ENCODE measurements at places on chromosomes 16 and 17. TPM values are rescaled to one million over a fixed set of nuclear protein-coding genes. Genes with fewer than 3 reads are reported as not detected.

Gene CDK12
- 29.1 TPM for total RNA-seq

Gene ABCA10
- total RNA-seq: 5.6 TPM

- no peak for DNase-seq
Measured at GRCh38 chr16:57345021-57345420, 13.6 kb upstream of the CCL22 start.

Gene GUCY2D
- total RNA-seq: not detected

DNA sequence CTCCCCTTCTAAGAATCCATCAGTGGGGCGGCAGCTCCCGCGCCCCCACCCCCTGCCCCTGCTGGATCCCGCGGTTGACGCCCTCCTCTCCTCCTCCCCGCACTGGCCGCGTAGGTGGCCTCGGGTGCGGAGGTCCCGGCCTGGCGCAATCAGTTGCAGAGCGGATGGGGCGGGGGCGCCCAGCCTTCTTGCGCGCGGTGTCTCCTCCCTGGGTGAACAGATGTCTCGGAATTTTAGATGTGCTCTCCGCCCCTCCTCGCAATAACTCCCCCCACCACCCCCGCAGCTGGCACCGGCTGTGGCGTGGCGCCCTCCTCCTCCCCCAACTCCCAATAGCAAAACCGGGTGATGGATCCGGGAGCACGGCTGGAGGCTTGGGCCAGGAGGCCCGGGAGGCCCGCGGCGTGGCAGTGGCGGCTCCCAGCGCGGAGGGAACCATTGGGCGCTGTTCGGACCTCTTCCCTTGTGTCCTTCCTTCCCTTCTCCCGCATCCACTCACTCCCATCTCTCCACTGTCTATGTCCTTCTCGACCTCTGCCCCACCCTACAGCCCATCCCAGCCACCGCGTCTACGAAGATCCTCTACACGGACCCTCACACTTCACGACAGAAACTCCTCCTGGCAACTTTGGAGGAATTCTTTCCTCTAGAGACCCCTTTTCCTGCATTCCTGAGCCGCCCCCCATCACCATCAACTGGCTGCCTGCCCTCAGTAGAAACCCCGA, 11.0 kb downstream of the NEUROD2 start:
- DNase-seq: no peak

Gene PRSS53
- total RNA-seq: 0.59 TPM

Gene ABCA5
- 14.8 TPM for total RNA-seq

Gene COQ9
- 156 TPM for total RNA-seq

Gene PHKB
- 53.3 TPM for total RNA-seq

DNA sequence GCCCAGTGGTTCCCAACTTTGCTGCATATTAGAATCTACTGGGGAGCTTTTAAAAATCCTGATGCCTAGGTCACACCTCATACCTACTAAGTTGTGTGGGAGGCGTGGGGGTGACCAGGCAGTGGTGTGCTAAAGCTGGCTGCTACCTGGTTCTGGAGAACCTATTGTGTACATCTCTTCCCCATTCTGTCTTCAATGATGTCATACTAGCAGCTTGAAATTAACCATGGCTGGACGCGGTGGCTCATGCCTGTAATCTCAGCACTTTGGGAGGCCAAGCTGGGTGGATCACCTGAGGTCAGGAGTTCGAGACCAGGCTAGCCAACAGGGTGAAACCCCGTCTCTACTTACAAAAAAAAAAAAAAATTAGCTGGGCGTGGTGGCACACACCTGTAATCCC, 11.3 kb upstream of the NLK start:
- no peak for DNase-seq

GRCh38 chr16:67881621-67882161, 3.0 kb upstream of the NRN1L start:
- DNase-seq: peak; percentile 79

Gene OR1F1
- total RNA-seq: not detected

GRCh38 chr16:78773706-78774105, 674.3 kb downstream of the WWOX start:
- no peak for DNase-seq

Gene CRISPLD2
- total RNA-seq: 16.3 TPM

DNA sequence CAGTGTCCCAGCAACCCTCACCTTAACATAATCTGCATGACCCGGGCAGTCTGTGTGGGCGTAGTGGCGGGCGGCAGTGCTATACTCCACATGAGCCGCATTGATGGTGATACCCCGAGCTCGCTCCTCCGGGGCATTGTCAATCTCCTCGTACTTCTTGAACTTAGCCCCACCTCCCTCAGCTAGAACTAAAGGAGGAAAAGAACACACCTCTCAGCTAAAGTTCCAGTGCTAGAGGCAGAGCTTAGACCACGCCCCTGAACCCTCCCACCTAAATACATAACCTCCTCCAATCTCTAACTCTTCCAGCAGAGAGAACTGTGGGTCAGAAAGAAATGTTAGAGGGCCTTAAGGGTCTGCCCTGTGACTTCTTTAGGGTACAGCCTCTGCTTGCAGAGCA, 855 bp downstream of the TUFM start:
- no peak for DNase-seq

Gene PPL
- total RNA-seq: 5.6 TPM

- DNase-seq: no peak
Measured at GRCh38 chr17:78977997-78978973, 1.4 kb downstream of the LGALS3BP start.

- DNase-seq: no peak
Measured at GRCh38 chr17:65690626-65691310, 129.3 kb upstream of the AXIN2 start.

GRCh38 chr17:30318155-30318554, 15.7 kb downstream of the TMIGD1 start:
- no peak for DNase-seq

Gene FBF1
- total RNA-seq: 5.2 TPM

Gene RGS11
- 31.4 TPM for total RNA-seq

Gene CD300H
- not detected for total RNA-seq

Gene C16orf92
- not detected for total RNA-seq

GRCh38 chr16:69057400-69058378, 47.8 kb upstream of the HAS3 start:
- DNase-seq: no peak

GRCh38 chr17:8629371-8630226, 926 bp downstream of the MYH10 start:
- no peak for DNase-seq

Gene TBC1D3
- not detected for total RNA-seq

DNA sequence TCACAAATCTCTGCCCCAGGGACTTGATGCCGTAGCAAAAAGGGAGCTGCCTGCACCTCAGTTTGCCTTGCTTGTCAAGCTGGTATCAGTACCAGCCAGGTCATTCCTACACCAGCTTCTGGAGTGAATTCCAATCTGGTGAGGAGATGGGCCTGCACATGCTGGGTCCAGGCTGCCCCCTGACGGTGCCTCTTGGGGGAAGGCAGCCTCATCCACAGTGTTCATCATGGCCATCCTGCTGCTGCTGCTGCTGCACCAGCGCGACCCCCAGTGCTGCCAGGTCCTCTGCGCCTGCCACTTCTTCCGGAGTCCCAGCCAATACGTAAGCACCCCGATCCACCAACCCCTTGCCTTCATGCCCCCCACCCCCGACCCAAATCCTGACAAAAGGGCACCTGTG, 8.3 kb downstream of the MRPL27 start:
- DNase-seq: no peak

Gene NOXO1
- total RNA-seq: not detected

GRCh38 chr16:52034830-52035229, 512.1 kb downstream of the TOX3 start:
- DNase-seq: no peak

Gene SLC5A10
- total RNA-seq: 0.13 TPM

DNA sequence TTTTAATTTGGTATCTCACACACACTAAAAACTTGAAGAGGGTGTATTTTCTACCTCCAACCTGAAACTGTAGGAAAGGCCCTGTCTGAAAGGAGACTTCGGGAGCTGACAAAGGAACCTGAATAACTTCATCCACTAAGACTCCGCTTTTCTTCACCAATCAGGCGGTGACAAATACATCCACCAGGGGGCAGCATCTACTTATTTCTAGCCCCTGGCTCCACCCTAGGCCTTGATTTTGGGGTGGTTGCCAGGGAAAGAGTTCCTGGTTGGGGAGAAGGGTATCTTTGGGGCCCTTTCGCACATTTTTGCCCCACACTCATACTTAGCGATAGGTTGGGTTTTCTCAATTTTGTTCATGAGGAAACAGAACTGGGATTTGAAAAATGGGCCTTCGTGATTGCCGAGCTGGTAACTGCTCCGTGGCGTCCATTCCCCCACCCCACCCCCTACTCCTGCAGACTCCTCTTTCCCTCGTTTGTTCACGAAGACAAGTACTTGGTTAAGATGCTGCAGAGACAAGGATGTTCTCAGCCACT, 4.8 kb upstream of the ARL4D start:
- DNase-seq: peak; percentile 89

GRCh38 chr16:84737192-84738011, 37.6 kb downstream of the USP10 start:
- DNase-seq: no peak

GRCh38 chr17:54339731-54340130, 517.0 kb downstream of the KIF2B start:
- no peak for DNase-seq

DNA sequence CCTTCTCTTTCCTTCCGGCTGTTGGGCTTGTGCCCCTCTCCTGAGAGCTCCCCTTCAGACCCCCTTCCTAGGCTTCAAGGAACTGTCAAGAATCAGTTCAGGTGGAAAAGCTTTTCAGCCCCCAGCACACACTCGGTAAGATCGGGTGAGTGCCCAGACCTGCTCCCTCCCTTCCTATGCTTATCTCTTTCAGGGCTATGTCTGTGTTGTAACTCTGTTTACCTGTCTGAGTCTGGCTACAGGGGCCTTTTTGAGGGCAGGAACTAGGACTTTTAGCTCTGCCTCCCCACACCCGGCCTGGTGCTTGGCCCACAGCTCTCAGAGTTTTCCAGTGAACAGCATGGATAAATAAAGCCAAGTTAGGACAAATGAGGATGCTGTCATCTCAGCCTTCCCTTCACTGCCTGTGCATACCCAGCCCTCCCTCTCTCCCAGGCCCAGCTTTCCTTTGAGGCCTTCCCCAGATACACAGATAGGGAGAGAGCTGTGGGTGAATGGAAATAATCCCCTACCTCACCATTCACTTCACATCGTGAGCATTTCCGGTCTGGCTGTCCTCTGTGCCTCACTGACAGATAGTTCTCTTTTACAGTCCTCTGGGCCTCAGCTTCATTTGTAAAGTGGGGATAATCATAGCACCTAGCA, 5.7 kb upstream of the MRPS23 start:
- DNase-seq: peak; percentile 26

DNA sequence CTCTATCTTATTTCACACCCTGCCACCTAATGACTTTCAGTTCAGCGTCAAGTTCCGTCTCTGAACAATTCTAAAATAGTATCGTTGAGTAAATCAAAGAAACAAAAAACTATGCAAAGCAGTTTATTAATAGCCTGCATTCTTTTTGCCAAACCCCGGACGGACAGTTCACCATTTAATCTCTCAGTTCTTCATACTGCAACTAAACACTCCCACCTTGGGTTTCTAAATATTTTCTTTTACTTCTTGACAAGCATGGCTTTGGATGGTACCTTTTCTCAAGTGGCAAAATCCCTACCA, 1.2 kb downstream of the MYH11 start:
- no peak for DNase-seq

DNA sequence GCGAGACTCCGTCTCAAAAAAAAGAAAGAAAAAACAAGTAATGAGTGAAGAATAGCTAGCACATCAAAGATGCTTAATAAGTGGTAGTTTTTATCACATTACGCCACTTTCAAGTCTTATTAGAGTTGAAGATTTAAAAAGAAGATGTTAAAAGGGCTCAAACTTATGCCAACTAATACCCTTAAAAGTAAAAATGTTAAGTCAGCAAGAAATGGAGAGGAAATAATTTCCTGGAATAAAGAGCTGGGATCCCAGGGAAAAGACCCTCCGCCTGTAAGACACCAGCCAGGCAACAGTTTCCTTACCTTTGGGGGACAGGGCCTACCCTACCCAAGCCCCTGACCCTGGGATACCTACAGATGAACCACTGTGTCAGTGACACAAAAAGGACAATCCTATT, 3.6 kb downstream of the XPO6 start:
- DNase-seq: no peak

DNA sequence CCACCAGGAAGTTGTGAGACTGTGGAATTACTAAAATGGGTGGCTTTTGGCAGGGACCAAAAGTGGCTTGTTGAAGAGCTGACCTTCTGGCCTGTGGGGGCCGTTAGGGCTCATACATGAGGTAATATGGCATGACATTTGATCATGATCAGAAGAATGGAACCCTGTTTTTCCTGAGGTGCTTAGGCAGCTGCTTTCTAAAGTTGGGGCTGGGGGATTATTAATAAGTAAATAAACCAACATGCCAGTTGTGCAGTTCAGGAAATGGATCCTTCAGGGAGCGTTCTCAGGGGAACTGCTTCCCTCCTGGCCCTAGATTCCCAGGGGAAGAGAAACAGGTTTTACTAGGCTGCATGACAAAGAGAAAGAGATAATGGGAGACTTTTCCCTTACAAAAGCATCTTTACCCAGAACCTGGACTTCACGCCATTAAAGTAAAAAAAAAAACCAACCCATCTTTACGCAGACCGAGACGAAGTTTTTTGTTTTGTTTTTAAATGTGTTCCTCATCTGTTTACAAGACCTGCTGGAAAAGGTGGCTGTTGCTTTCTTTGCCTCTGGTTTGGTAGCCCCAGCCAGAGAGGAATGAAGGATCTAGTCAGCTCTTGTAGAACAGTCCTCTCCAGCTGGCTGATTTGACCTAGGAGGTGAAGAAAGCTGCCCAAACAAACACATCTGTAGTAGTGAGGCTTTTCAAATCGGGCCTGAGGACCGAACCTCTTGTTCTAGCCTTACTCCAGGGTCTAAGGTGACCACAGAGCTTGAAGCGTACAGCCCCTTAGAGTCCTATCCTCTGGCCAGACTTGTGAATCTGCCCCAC, 22.7 kb downstream of the YPEL2 start:
- DNase-seq: no peak

Gene SMIM36
- total RNA-seq: not detected

GRCh38 chr16:7714775-7715174, 382.1 kb downstream of the RBFOX1 start:
- DNase-seq: no peak

- DNase-seq: no peak
Measured at GRCh38 chr17:82350182-82351030, 8.6 kb upstream of the TEX19 start.

Measured in cardiac septum (tissue), 1 donor.